ENCODE measurements at places on chromosomes 4 and X.

- DNase-seq, result no peak
These were observed 124.0 kb downstream of the KIT start for GRCh38 chr4:54781756-54782155.

DNA sequence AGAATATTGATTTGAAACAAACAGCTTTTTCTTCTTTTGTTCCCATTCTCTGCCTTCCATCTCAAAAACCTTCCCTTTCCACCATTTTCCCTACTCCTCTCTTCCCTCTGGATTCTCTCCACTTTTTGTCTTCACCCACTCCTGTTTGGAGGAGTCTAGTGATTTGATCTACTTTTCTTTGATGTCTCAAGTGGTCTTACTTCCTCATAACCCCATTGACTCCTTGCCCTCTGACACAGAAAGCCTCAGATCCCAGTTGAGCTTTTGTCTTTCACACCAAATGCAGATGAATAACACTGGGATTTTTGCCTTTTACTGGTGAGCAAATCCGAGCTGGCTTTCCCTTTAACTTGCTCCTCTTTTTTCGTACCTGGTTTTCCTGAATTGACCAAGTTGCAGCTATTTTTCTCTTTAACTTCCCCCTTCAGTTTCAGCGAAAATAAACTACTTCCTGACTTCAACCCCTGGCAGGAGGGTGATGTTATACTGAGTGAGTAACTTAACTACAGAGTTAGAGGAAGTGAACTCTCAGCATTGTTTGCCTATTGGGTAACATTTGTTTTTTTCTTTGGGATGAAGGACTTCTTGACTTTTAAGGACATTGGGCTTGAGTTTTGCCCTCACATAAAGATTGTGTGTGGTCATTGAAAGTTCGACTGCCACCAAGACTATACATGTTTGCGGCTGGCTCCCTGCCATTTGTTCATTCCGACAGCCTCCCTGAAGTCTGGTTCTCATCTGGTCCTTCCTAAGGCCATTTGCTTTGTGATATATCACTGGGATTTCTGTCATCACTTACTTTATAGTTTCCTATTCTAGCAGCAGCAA is 392.8 kb upstream of the NR3C2 start:
- DNase-seq, result no peak

- DNase-seq, result no peak
These were observed 31.0 kb downstream of the ARFIP1 start for GRCh38 chr4:152810715-152811287.

DNA sequence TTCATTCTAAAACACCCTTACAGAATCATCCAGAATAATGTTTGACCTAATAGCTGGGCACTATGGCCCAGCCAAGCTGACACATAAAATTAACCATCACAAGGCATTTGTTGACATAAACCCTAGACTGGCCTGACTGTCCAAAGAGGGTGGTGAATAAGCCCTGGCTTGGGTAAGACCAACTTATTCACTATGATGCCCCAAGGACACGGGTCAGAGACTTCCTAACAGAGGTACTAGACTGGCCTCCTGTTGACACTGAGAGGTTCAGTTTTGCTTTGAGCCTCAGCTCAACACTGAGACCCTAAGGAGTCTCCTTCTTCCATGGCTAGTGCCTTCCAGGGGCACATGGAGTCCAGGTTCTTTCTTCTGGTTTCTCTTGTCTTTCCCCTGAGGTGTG is 21.3 kb downstream of the FGF2 start:
- DNase-seq, result no peak

DNA sequence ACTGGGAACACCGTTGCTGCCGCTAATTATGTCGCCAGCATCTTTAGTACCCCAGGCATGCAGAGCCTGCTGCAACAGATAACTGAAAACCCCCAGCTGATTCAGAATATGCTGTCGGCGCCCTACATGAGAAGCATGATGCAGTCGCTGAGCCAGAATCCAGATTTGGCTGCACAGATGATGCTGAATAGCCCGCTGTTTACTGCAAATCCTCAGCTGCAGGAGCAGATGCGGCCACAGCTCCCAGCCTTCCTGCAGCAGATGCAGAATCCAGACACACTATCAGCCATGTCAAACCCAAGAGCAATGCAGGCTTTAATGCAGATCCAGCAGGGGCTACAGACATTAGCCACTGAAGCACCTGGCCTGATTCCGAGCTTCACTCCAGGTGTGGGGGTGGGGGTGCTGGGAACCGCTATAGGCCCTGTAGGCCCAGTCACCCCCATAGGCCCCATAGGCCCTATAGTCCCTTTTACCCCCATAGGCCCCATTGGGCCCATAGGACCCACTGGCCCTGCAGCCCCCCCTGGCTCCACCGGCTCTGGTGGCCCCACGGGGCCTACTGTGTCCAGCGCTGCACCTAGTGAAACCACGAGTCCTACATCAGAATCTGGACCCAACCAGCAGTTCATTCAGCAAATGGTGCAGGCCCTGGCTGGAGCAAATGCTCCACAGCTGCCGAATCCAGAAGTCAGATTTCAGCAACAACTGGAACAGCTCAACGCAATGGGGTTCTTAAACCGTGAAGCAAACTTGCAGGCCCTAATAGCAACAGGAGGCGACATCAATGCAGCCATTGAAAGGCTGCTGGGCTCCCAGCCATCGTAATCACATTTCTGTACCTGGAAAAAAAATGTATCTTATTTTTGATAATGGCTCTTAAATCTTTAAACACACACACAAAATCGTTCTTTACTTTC is 1.8 kb downstream of the UBQLN2 start:
- no peak for DNase-seq

- DNase-seq, result no peak
These were observed 68.2 kb downstream of the GPC3 start for GRCh38 chrX:133916984-133917722.

- DNase-seq, result no peak
These were observed 49.8 kb downstream of the PDHA2 start for GRCh38 chr4:95889662-95890061.

DNA sequence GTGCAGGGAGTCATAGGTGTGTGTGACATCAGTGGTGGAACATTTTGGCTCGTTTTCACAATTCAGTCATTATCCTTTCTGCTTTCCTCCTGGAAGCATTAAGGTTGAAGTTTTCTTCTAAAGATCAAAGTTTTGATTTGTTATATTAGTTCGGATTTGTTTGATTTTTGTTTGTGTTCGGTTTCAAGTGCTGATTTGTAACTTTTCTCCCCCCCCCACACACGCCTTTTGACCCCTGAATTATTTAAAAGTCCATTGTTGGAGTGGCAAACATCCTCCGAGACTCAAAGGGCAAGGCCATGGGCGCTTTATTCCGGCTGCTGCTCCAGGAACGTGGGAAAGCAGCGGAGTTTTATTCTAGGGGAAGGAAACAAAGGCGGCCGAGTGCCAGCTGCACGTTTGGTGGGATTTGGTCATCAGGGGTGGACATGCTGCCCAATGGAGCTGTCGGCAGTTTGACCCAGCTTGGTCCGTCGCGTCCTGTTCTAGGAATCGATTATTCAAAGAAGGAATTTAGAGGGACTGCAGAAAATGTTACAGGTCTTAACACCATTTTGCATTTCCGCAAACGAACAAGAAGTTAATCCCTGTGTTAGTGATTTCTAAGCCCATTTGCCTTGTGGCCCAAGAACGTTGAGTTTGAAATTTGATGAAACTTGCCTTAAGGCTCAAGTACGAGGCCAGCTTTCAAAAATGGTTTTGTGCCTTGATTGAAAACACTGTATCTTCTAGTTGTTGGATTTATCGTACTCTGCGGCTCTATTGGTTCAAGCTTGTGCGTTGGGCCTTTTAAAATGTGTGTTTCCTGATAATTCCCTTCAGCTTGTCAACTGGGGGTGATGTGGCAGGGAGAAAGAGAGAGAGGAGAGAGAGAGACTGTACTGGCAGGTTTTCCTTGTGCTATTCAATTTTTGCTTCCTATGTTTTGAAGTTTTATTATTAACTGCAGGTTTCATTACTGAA is 565 bp upstream of the ZNF41 start:
- no peak for DNase-seq

- DNase-seq, result no peak
These were observed 78.2 kb upstream of the TMEM150C start for GRCh38 chr4:82639971-82640370.

DNA sequence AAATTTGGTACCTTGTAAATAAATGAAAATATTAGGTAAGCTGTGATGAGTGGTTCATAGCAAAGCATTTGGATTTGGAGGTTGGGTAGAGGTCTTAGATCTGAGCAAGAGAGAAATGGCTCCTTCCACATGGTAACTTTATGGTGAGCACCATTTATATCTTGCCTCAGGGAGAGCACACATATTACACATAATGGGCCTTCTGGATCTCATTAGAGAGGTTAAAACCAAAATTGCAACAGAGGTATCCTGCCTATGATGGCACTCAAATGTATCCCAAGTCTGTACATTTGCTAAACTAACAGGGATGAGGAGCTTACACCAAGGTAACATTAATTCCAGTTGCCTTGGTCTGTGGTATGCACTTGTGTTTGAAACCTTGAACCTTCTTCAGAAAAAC is 87.1 kb upstream of the PUDP start:
- DNase-seq, result no peak

DNA sequence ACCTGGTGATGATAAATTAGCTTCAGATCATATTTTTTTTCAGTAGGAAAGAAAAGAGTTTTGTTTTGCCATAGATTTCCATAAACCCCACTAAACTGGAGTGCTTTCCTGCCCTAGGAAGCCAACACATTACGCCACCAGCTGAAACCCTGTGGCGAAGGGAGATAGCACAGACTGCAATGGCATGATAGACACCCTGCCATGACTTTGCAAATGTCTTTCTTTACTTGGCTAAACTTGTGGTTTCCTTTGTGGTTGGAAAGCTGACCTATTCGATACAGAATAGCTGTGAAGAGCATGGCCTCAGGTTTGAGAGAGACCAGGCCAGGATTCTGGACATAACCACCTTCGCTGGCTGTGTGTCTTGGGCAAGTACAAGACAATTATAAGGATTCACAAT is 19.1 kb downstream of the MFAP3L start:
- DNase-seq, result no peak

DNA sequence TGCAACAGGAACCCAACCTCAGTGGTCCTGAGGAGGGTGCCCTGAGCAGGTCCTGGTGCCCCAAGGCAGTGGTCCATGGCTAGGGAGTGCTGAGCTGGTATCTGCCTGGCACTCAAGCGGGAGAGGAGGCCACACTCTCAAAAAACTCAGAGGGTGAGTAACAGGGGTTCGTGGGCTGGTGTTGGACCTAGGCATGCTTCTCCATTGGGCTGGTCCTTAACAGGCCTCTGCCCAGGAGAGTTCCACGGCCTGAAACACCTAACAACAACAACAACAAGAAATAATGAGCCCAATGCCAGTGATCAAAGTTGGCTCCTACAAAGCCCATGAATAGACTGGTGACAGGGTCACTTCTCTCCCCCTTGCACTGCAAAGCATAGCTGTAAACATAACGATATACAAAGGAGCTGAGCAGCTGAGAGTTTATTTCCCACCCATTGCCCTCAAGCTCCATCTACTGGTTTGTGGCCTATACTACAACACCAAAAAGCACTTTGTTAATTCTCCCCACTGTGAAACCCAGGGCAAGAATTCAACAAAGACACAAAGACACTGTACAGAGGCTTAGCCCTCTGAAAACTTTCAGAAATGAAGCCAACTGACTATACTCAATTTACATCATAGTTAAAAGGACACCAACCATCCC is 736.1 kb upstream of the ADGRL3 start:
- no peak for DNase-seq

DNA sequence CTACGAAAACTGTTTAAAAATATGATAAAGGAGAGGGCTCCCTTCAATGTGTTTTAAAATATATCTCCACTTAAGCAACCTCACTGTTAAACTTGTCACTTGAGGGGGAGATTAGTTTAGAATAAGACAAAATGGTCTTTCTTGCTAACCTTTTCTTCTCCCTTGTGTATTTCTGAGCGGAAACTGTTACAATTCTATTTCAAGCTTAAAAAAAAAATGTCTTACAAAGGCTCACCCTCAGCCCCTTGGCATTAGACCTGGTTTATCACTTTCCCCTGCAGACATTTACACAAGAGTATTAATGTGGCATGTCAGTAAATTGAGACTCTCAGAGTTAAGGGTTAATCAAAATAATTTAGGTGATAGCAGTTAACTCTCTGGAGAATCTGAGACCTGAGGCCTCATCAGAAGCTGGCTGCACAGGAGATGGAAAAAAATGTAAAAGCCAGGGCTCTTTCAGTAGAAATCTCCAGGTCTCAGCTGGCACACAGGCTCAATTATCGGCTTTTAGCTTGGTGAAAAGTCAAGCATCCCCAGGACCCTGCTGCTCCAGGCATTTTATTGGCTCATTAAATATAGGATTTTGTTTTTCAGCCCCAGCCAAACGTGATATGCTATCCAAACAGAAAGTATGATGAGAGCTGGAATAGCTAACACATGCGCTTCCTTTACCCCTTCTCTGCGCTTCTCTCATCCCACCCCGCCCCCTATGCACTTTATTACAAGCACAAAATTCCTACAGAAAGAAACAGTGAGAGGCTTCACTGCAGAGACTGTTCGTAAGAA is 130.5 kb downstream of the PPA2 start:
- DNase-seq, result no peak

GRCh38 chr4:73709451-73710033 is 30.8 kb upstream of the CXCL8 start:
- DNase-seq, result no peak

DNA sequence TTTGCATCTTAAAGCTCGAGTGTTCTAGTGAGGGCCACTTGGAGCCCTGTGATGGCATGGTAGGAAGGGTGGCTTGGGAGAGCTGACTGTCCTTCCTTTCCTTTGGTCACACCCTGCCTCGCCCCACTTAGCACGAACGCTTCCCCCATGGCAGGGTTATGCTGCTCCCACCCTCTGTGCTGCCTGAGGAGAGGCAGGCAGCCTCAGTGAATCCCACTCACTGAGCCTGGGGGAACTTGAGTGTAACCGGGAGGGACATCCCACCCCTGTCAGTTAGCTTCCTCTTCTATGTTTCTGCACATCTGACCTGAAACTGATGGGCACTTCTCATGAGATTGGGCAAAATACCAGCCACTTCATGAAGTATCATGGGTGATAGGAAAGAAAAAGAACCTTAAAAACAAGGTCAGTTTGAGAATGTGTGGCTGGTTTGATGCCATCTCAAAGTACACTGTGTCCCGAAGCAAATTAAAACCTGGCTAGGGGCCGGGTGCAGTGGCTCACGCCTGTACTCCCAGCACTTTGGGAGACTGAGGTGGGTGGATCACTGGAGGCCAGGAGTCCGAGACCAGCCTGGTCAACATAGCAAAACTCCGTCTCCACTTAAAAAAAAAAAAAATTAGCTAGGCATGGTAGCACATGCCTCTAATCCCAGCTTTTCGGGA is 10.1 kb downstream of the TKTL1 start:
- no peak for DNase-seq
